ENCODE measurements at places on chromosomes 6 and 20.

DNA sequence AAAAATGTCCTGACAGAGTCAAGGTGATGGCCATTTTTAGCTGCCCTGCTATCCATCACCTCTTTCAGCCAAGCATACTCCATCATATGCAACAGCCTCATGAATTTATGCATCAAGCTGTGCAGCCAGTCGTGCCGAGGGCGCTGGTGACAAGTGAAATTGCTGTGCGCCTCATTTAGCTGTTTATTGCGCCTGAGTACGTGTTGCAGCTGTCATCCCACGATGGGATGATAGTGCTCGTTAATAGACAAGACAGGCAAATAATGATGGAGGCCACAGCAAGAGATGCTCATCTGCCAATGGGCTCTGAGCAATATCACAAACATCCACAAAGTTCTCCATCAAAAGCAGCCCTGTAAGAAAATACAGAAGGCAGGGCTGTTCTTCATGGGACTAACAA, 562.3 kb upstream of the POU3F2 start:
- no peak for DNase-seq

DNA sequence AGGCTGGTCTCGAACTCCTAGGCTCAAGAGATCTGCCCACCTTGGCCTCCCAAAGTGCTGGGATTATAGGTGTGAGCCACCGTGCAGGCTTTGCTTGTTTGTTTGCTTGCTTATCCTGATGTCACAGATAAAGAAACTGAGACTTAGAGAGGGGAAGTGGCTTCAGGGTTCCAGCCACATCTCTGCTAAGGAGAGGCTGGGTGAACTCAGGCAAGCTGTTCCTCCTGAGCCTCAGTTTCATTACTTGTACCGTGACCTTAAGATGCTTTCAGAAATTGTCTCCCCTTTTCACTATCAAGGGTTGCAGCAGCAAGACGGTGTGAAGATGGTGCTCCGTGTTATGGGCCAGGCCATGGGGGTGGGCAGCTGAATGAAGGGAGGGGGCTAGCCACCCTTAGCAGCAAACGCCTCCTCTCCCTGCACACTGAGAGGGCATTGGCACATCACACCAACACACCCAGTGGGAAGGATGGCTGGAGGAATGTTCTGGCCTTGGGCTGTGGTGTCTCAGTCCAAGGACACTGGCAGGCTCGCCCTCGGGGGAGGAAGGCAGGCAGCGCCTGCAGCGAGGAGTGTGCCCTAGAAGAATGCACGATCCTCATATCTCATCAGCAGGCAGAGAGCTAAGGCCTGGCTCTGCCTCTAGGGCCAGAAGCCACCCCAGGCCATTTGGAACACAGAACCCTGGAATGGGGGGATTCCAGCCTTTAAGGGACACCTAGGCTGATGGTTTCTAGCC, 48.2 kb upstream of the TLDC2 start:
- no peak for DNase-seq

GRCh38 chr6:123089226-123089625, 93.2 kb downstream of the CLVS2 start:
- no peak for DNase-seq

- DNase-seq: no peak
Measured at GRCh38 chr20:44496976-44497375, 21.3 kb downstream of the TTPAL start.

- DNase-seq: no peak
Measured at GRCh38 chr6:17714879-17715851, 8.4 kb upstream of the NUP153 start.

DNA sequence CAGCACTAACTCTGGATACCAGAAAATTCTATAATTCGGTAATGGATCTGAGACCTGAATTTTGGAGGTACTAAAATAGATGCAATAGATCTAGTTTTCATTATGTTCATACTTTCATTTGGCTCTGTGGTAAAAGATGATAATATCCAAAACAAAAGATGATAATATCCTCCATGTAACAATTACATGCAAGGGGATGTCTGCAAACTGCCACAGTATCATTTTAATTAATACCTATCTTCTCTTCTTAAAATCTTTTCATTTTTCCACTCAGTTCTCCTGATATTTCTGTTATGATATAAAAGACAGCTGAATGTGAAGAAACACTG, 15.6 kb downstream of the BTN2A1 start:
- no peak for DNase-seq

GRCh38 chr20:18724788-18725464, 88.7 kb upstream of the SCP2D1 start:
- no peak for DNase-seq

DNA sequence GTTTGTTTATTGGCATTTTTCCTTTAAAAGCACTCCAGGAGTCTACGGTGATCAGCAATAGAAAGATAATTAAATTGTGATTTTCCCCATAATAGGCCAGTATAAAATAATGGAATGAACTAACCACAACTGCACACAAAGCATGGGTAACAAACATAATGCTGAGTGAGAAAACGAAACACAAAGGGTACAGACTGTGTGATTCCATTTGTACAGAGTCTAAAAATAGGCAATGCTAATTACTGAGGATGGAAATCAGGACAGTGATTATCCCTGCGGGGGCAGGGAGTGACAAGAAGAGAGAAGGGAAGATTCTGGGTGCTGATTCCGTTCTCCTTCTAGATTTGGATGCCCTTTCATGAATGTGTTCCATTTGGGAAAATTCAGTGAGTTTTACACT, 478.1 kb downstream of the PREX1 start:
- no peak for DNase-seq

DNA sequence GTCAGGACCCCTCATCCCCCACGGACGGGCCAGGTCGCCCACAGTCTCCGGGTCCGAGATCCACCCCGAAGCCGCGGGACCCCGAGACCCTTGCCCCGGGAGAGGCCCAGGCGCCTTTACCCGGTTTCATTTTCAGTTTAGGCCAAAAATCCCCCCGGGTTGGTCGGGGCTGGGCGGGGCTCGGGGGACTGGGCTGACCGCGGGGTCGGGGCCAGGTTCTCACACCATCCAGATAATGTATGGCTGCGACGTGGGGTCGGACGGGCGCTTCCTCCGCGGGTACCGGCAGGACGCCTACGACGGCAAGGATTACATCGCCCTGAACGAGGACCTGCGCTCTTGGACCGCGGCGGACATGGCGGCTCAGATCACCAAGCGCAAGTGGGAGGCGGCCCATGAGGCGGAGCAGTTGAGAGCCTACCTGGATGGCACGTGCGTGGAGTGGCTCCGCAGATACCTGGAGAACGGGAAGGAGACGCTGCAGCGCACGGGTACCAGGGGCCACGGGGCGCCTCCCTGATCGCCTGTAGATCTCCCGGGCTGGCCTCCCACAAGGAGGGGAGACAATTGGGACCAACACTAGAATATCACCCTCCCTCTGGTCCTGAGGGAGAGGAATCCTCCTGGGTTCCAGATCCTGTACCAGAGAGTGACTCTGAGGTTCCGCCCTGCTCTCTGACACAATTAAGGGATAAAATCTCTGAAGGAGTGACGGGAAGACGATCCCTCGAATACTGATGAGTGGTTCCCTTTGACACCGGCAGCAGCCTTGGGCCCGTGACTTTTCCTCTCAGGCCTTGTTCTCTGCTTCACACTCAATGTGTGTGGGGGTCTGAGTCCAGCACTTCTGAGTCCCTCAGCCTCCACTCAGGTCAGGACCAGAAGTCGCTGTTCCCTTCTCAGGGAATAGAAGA, 978 bp downstream of the HLA-A start:
- DNase-seq: no peak

- no peak for DNase-seq
Measured at GRCh38 chr20:16666272-16666671, 63.6 kb upstream of the SNRPB2 start.

GRCh38 chr6:164167873-164168405, 753.4 kb downstream of the QKI start:
- no peak for DNase-seq

DNA sequence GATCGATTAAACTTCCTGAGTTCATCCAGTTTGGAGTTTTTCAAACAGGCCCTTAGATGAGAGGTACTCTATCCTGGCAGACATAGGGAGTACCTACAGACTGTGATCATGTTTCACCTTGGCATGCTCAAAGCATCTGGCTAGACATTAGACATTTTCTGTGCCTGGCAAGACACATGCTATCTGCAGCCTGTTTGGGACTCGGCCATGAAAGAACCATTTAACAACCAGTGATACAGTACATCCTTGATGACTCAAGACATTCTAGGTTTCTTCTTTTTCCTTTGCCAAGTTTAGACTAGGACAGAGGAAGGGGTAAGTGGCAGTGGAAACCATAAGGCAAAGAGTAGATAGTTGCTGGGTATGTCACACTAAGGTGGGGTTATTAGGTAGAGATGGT, 15.4 kb upstream of the PAQR8 start:
- no peak for DNase-seq

DNA sequence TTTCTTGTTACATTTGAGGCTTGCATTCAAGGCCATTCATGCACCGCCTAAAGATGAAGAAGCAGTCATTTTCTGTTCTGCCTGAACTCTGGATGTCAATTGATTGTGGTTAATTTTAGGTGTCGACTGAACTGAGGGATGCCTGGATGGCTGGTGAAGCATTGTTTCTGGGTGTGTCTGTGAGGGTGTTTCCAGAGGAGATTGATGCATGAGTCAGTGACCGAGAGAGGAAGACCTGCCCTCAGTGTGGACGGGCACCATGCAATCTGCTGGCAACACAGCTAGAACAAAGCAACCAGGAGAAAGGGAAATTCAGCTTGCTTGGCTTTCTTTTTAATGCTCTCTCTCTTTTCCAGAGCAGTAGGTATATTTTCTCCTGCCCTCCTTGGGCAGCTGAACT, 164.1 kb upstream of the ECI2 start:
- no peak for DNase-seq

GRCh38 chr6:33761581-33761921, 14.8 kb upstream of the IP6K3 start:
- DNase-seq: no peak

GRCh38 chr6:166736634-166737033, 109.6 kb upstream of the RPS6KA2 start:
- DNase-seq: no peak

GRCh38 chr6:113823916-113824315, 33.2 kb upstream of the MARCKS start:
- no peak for DNase-seq

GRCh38 chr6:107819217-107819616, 4.9 kb downstream of the SCML4 start:
- DNase-seq: peak; percentile 39

GRCh38 chr6:160239929-160240690, 18.5 kb downstream of the SLC22A2 start:
- no peak for DNase-seq

DNA sequence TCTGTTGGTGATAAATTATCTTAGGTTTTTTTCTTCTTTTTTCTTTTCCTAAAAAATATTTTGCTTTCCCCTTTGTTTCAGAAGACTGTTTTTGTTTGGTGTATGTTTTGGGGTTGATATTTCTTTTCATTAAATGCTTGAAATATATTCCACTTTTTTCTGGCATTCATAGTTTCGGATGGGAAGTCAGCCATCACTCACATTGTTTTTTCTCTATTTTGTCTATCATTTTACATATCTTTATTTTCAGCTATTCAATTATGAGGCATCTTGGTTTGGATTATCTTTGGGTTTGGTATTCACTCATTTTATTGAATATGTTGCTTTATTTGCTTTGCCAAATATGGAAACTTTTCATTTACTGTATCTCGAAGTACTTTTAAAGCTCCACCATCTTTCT, 600.5 kb upstream of the EYS start:
- no peak for DNase-seq

GRCh38 chr6:134990262-134990661, 40.4 kb upstream of the ALDH8A1 start:
- no peak for DNase-seq

Measured in activated CD4-positive, alpha-beta T cell treated with anti-CD3 and anti-CD28 coated beads, Interleukin-2, amount 50 U/mL, for 4 hours (primary cell).